ENCODE measurements at places on chromosomes 12 and 14. TPM values are rescaled to one million over a fixed set of nuclear protein-coding genes. Genes with fewer than 3 reads are reported as not detected.

- DNase-seq: no peak
Measured at GRCh38 chr12:94748726-94749421, 98.5 kb upstream of the TMCC3 start.

DNA sequence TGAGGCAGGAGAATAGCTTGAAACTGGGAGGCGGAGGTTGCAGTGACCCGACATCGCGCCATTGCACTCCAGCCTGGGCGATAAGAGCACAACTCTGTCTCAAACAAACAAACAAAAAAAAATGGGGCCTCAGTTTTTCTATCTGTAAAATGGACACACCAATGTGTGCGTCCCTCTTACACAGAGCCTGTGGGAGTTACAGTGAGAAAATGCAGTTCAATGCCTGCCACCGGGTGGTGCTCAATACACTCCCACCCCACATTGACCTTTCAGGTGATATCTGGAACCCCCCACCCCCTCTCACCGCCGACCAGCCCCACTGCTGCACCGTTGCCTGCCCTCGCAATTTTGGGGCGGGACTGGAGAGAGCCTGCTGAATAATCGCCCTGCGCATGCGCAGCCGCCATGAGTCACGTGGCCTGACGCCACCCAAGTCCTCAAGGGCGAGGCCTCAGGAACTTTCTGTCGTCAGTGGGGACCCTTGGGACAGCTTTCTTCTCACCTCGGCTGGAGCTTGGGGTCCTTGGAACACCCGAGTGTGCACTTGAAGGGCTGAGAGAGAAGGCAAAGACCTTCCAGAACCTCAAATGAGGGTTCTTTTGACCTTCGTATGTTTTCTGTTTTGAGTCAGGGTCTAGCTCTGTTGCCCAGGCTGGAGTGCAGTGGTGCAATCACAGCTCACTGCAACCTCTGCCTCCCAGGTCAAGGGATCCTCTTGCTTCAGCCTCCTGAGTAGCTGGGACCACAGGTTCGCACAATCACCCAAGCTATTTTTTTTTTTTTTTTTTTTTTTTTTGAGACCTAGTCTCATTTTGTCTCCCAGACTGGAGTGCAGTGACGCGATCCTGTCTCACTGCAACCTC lies 14.6 kb upstream of the CABP1 start:
- no peak for DNase-seq

- no peak for DNase-seq
Measured at GRCh38 chr14:102138961-102139285, 774 bp upstream of the WDR20 start.

DNA sequence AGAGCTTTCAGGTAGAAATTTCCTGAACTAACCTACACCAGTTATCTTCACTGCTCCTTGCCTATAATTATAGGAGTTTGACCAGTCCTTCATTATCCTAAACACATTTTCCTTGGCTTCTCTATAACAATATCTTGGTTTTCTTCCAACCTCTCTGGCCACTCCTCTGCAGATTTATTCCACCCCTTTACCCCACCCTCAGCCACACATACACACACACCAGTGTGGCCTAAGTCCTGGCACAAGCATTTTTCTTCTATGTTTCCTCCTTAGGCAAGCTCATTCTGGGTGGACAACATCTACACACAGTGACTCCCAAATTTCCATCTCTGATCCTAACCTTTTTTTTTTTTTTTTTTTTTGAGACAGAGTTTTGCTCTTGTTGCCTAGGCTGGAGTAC lies 25.1 kb downstream of the CDK17 start:
- DNase-seq: no peak

DNA sequence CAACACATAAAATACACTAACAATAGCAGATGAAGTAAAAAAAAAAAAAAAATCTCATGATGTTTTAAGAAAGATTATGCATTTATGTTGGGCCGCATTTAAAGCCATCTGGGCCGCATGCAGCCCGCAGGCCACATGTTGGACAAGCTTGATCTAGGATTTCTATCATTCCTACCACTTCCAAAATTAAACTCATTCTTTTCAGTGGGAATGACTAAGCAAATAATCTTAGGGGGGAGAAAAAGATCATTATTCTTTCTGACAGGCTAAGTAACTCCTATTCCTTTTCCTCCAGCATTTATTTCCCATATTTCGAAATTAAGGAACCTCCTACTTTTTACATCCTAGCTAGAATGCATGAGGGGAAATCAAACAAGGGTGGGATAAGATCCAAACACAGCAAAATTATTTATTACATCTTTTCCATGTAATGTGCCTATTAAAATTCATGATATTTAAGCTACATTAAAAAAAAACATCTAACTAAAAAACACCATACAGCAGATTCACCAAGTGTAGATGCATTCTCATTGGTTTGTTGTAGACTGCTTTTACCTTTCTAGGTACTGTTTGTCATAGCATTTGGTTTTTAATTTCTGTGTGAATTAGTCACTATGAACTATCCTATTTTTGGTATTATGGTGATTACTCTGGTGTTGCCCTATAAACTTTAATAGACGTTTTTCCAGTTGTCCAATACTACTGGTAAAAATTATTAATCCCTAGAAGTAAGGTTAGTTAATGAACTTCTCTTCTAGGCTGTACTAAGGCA lies 76.1 kb downstream of the RASSF8 start:
- no peak for DNase-seq

SDR9C7 gene
- total RNA-seq: not detected

DNA sequence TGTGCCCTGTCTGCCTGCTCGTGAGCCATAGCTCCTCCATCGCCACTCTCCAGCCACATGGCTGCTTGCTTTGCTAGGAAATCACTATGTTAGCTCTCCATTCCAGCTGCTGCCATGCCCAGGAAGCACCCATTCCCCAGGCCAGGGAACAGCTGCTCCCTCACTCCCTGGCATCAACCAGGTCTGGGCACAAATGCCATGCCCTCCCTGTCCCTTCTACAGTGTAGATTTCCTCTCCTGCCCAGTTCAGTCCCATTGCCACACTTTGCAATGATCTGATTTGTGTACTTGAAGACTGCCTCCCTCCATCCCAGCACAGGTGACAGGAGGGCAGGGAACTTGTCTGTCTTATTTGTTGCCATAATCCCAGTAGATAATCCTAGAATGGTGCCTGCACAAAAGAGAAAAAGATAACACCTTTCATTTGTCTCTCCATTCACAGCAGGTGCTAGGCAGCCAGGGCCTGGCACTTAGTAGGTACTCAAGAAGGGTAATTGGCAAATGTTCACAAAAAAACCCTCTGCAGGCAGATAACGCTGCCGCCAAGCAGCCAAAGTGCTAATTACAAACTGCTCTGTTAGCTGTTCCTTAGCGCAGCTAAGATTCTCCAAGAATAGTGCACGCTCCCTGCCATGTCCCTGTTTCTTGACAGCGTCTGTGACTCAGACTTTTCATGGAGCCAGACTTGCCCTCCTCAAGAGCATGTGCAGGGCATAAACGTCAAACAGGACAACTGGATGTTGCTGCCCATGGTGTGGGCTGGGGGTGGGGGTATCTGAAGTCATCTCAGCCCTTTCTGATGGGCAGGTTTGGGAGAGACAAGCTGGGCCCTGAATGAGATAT lies 69.1 kb downstream of the ARL6IP4 start:
- DNase-seq: peak; percentile 41

- DNase-seq: no peak
Measured at GRCh38 chr12:124716208-124717130, 147.2 kb downstream of the SCARB1 start.

GLIPR1L2 gene
- not detected for total RNA-seq

BMP4 gene
- total RNA-seq: 1.0 TPM

Data from H4 (cell line).